ENCODE measurements at places on chromosomes 11 and 22. TPM values are rescaled to one million over a fixed set of nuclear protein-coding genes. Genes with fewer than 3 reads are reported as not detected.

- no peak for DNase-seq
Observed at GRCh38 chr11:97645736-97646135, 1255.9 kb downstream of the JRKL start.

- DNase-seq = no peak
Observed at GRCh38 chr11:34238533-34238932, 119.3 kb downstream of the ABTB2 start.

- no peak for DNase-seq
Observed at GRCh38 chr11:131522851-131523250, 152.4 kb downstream of the NTM start.

DNA sequence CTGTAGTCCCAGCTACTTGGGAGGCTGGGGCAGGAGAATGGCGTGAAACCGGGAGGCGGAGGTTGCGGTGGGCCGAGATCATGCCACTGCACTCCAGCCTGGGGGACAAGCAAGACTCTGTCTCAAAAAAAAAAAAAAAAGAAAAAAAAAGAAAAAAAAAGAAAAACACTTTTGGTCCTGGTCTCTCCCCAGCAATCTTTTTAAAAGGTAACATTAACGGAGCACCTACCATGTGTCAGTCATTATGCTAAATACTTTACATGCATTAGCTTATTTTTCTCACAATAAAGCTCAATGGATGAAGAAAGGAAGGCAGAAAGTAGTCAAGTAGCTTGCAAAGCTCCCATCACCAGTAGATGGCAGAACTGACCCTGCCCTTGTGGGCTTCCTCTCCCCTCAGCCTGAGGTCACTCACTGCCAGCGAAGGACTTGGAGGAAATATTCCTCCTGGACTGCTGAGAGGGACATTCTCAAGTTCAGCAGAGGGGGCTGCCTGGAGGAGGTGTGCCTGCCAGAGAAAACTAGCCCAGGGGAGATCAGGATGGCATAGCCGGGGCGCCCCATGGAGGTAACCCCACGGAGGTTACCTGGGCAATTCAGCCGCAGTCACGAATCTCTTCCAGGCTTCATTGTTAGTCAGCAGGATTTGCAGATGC, 15.5 kb downstream of the APOL3 start:
- peak; percentile 84 for DNase-seq

DNA sequence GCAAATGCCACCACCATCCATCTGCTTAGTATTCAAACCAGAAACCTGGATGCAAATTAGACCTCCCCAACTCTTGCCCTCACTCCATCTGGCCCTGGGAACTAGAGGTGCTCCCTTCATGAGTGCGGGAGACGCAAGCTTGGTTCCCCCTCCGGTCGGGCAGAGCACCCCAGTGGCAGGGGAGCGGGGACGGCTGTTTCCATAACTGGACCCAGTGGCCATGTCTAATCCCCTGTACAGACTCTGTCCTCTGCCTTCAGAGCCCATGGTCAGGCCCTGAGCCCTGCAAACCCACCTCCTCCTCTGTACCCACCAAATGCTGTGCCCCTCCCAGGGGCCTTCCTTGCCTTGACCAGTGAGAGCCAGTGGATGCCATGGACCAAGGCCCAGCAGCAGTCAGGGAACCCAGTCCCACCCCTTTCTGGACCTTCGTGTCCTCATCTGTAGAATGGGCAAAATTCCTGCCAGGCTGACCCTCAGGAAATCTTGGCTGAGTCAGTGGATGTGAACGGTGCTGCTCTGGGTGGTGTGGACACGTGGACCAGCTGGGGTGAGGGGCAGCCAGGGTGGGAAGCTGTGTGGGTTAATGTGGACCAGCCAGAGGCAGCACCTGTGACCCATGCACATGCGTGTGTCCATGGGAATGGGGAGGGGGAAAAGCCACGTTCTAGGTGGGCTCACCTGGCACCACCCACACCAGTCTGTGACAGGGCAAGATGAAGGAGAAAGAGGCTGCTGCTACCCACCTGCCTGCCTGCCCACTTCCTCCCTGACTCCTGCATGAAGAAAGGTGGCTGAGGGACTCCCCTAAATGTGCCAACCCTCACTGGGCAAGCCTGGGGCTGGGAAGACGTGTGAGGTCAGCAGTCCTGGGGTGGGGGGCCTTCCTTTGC, 72.8 kb downstream of the LRRC32 start:
- no peak for DNase-seq

- DNase-seq = no peak
Observed at GRCh38 chr22:46240506-46240905, 9.6 kb downstream of the CDPF1 start.

DNA sequence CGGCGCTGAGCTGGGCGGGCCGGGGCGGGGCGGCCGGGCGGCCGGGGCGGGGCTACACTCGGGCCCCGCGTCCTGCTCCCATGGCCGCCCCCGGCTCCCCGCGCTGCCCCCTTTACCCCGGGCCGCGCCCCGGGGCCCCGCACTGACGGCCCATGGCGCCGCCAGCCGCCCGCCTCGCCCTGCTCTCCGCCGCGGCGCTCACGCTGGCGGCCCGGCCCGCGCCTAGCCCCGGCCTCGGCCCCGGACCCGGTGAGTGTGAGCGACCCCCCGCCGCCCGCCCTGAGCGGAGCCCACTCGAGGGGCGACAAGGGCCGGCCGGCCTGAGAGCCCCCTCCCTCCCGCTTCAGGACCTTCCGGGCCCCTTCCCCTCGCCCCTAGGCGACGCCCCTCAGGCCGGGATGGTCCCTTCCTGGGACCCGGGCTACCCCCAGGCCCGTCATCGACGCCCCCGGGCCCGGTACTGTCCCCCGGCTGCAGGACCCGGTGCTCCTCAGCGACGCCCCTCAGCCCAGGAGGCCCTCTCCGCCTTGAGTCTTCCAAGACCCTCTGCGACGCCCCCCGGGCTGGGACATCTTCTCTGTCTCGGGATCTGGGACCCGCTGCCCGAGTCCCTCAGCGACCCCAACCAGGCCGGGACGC, at the start of gene KREMEN1:
Gene KREMEN1 (plus strand): TSS at position 57 of the 639 bp plus-strand sequence. CDS start 96 bp downstream, at position 153.
- DNase-seq = no peak

DNA sequence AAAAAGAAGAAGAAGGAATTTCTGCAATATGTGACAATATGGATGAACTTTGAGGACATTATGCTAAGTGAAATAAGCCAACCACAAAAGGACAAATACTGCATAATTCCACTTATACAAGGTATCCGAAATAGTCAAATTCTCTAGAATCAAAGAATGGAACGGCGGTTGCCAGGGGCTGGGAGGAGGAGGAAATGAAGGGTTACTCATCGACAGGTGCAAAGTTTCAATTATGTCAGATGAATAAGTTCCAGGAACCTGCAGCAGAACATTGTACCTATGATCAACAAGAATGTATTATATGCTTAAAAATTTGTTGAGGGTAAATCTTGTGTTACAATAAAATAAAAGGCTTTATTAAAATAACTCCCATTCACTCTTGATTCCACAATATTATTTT, 49.0 kb downstream of the SC5D start:
- no peak for DNase-seq

DNA sequence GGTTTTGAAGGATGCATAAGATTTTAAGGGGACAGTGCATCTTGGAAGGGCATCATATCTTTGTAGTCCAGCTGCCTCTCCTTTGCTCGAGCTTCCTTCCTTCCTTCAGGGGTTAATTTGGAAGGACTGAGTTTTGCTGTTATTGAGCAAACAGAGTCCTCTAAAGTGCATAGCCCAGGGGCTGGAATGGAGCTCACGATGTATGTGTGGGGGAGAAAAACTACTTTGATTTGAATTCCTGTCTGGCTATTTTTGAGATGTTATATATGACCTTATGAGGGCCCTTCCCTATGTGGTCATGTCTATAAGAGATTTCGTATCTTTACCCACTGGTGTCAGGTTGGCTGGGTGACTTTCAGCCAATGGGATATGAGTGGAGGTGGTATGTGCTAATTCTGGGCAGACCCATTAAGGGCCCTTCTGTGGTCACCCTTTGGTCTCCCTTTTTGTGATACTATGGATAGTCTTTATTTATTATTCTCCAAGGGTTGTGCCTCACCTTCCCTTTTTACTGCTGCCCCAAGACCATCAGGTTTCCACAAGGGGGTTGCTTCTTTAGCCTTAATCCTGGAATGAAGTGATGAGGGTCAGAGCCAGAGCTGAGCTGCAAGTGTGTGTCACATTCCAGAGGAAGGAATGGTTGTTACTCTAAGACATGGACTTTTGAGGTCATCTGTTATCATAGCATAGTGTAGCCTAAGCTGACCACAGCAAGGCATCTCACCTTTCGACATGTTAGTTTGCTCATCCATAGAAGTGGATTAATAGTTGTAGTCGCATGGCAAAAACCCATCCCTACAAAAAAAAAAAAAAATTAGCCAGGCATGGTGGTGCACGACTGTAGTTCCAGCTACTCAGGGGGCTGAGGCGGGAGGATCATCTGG, 54.6 kb downstream of the LRRC74B start:
- DNase-seq = no peak

- peak; percentile 90 for DNase-seq
Observed at GRCh38 chr11:62171261-62171723, 18.7 kb upstream of the SCGB1D1 start.

DNA sequence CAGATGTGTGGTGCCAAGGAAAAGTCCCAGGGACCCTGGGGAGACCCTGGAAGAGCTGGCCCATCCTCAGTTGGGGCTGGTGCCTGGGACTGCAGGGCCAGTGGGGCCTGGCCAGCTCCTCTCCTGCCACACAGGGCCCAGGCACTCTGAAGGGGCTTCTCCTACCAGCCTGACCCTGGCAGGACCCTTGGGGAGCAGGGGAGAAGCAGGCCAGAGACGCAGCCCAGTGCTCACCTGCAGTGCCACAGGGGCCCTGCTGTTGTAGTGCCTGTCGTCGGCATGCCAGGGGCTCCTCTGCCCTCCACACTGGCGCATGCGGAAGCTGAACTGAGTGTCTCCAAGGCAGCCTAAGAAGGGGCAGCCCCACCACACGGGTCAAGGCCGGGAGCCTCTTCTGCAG, 9.1 kb downstream of the DENND6B start:
- no peak for DNase-seq

GRCh38 chr11:10305262-10305963, 540 bp downstream of the ADM start:
- peak; percentile 50 for DNase-seq

GRCh38 chr11:60338053-60338452, 11.0 kb downstream of the MS4A6E start:
- DNase-seq = no peak

DNA sequence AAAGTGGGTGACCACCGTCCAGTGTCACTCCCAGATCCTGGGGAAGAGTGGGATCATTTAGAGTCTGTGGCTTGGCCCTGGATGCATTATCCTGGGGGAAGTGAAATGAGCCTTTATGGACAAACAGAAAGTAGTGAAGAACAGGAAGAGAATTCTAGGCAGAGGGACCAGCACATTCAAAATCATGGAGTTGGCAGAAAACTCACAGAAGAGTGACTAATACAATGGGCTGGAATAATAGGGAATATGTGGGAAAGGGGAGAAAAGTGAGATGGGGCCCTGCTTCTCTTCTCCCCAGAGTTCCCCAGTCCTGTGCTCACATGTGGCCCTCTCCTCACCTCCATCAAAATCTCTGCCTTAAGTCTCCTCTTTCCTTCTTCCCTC, 84.3 kb downstream of the CCDC81 start:
- DNase-seq = peak; percentile 58

DNA sequence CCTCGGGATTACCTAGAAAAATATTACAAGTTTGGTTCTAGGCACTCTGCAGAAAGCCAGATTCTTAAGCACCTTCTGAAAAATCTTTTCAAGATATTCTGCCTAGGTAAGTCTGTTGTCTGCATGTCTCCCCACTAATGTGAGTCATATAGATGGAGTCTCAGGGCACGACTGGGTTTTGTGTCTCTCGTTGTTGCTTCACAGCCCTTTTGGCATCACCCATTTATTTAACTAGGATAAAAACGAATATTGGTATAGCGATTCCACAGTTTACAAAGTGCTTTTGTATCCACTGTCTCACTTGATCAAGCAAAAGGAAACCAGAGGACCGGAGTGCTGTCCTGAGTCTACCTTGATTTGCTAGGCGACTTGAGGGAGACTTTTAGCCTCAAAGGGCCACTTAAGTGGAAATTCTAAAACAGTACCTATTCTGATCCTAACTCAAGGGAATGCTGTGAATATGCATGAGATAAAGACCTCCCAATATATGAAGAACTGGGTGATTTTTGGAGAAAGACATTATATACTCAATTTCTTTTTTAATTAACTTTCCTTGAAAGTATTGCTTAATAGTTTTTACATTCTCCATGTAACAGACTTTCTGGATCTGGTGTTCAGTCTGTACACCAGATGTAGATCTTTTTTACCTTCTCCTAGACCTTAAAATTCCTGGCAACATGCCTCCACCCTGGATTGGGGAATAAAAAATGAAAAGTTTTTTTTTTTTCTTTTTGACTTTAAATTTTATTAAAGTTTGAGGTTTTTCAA, 590 bp downstream of the NNMT start:
- DNase-seq = peak; percentile 58

DNA sequence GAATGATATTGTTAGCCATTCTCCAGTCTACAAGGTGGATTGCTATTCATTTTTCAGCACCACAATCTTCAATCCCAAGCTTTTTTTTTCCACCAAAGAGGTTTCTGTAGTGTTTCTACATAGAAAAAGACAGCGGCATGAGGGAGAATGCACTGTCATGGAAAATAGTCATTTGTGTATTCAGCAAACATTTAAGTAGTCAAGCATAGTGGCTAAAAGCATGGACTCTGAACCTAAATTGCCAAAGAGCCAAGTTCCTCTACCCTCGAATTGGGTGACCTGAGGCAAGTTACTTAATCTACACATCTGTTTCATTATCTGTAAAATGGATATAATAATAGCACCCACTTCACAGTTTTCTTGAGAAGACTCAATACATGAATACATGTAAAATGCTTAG, 14.2 kb downstream of the GAS2 start:
- DNase-seq = no peak

- peak; percentile 85 for DNase-seq
Observed at GRCh38 chr11:44893846-44894617, 56.7 kb downstream of the TP53I11 start.

GRCh38 chr11:36141196-36141953, 147.8 kb downstream of the COMMD9 start:
- no peak for DNase-seq

DNA sequence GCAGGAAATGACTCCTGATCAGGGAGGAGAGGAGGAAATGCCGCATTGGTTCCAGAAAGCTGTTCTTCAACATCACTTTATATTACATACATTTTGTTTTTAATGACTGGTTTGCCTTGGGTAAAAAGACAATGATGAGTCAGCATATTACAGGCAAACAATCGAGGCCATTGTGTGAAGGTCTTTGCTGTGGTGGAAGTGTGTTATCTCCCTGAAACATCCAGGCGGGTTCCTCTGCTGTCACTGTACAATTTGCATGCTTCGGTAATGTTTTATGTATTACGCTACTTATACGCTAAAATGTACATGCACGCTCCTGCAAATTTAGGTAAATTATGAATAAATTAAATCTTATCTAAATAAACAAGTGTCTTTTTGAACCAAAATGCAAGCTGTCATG, 161.1 kb downstream of the KIRREL3 start:
- DNase-seq = no peak

- no peak for DNase-seq
Observed at GRCh38 chr22:29673361-29674066, 46.3 kb upstream of the CABP7 start.

The FXYD6 gene
- total RNA-seq = 1.1 TPM

The MAPK12 gene
- total RNA-seq = 118 TPM

The SERHL2 gene
- 3.0 TPM for total RNA-seq

The APOC3 gene
- not detected for total RNA-seq

The DERL3 gene
- total RNA-seq = 1.3 TPM

The MOGAT2 gene
- not detected for total RNA-seq

The RPS13 gene
- total RNA-seq = 1,143 TPM

The RIBC2 gene
- total RNA-seq = 1.3 TPM

The HBE1 gene
- not detected for total RNA-seq

The FAT3 gene
- total RNA-seq = 0.37 TPM

The DGAT2 gene
- total RNA-seq = 2.1 TPM

The CRYBB1 gene
- total RNA-seq = not detected

The C11orf65 gene
- 0.09 TPM for total RNA-seq

The CCDC87 gene
- 0.17 TPM for total RNA-seq

The PNPLA3 gene
- total RNA-seq = 2.7 TPM

The EFEMP2 gene
- 22.1 TPM for total RNA-seq

All from dermis blood vessel endothelial cell (primary cell).